Activated CD4-positive, CD25-positive, alpha-beta regulatory T cell (primary cell): ENCODE measurements at places on chromosomes 11 and 22.

GRCh38 chr11:2149864-2150847, 10.9 kb downstream of the INS start:
- DNase-seq, result no peak

DNA sequence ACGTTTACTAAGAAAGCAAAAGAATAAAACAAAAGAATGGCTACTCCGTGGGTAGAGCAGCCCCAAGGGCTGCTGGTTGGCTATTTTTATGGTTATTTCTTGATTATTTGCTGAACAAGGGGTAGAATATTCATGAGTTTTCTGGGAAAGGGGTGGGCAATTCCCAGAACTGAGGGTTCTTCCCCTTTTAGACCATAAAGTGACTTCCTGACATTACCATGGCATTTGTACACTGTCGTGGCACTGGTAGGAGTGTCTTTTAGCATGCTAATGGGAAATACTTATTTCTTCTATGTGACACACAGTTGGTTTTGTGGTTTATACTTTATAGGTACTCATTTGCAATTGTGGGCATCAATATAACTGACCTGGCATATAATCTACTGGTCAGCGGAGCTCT, 56.3 kb downstream of the SLN start:
- no peak for DNase-seq

- DNase-seq, result no peak
Measured at GRCh38 chr11:67268962-67269268, 2.6 kb downstream of the GRK2 start.

DNA sequence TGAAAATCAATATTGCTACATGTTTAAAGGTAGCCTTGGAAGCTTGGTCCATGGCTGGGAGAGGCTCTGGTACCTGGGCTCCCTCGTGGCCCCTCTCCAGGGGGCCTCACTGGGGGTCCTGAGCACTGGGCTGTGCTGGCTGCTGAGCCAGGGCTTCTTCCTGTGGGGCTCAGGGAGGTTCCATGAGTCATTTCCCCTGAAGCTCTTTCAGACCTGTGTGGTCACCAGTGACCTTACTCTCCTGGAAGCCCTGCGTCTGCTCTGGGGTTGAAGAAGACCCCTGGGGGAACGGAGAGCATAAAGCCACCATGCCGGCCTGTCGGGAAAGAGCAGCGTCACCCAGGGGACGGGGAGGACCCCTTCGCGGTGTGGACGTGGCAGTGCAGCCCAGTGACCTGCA, 389.0 kb downstream of the TBC1D22A start:
- DNase-seq, result no peak

- DNase-seq, result no peak
Measured at GRCh38 chr11:6390718-6391469, 620 bp downstream of the SMPD1 start.

DNA sequence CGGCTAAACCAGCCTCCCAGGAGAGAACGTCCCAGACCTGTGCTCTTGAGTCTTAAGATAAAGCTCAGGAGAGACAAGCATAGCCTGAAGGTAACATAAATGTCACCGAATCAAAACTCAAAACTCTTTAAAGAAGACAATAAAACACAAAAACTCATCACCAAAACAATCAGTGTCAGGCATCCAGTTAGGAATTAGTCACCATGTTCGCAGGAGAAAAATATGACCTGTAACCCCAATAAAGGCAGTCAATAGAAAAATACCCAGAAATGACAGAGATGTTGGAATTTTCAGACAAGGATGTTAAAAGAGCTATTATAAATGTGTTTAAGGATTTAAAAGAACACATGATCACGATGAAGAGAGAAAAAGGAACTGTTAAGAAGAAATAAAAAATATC, 352.4 kb downstream of the BRD1 start:
- no peak for DNase-seq

DNA sequence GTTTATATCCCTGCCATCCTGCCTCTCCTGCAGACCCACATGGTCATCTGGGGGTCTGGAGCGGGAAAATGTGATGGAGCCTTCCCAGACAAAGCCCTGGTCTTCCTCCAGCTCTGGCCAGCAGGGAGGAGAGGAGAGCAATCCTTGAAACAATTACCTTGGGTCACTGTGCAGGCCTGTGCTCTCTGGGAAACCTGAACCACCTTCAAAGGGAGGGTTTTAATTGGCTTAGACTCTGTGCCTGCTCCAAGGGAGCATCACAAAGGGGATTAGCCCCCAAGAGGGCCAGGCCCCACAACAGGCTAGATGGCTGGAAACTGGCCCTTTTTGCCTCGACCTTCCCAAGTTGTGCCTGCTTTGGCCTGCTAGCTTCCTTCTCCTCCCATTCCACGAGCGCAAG, 351.9 kb downstream of the TENM4 start:
- no peak for DNase-seq

DNA sequence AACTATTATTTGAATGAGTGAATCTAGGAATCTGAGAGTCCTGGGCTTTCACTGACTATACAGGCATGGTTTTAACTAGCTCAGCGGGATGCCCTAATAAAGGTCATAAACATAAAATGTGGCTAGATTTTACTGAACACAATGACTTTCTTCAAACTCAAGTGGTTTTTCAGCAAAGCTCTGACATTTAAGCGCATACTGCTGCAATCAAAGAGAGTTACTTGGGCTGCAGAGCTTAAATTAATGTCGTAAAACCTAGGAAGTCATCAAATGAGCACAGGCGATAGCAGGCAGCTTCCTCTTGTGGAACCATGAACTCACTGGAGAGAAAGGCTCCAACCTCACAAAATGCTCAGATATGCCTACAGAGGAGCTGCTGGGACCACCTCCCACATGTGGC, 6.7 kb downstream of the CSNK2A3 start:
- DNase-seq, result no peak
